Activated T-helper 1 cell treated with anti-CD3 and anti-CD28 coated beads, Interleukin-2, amount 50 U/mL, for 16 hours (primary cell): ENCODE measurements at places on chromosomes 5 and 9.
A peak's percentile ranks its signal among the peaks of the same experiment; 100 is the strongest.

DNA sequence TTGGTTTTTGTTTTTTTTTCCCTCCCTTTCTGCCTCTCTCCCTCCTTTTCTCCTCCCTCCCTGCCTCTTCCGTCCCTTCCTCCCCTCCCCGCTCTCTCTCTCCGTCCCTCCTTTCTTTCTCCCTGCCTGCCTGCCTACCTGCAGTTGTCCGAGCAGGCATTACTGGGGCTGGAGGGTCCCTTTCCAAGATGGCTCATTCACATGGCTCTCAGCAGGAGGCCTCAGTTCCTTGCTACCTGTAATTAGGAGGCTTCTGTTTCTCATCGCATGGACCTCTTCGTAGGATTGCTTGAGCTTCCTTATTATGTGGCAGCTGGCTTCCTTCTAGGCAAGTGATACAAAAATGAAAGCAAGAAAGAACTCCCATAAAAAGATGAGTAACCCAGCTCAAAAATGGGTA, 8.0 kb downstream of the RGS3 start:
- DNase-seq, result no peak

- no peak for DNase-seq
Observed at GRCh38 chr9:32863291-32863690, 80.0 kb downstream of the TMEM215 start.

GRCh38 chr5:18736051-18736398, 1101.8 kb downstream of the TAF11L14 start:
- no peak for DNase-seq

DNA sequence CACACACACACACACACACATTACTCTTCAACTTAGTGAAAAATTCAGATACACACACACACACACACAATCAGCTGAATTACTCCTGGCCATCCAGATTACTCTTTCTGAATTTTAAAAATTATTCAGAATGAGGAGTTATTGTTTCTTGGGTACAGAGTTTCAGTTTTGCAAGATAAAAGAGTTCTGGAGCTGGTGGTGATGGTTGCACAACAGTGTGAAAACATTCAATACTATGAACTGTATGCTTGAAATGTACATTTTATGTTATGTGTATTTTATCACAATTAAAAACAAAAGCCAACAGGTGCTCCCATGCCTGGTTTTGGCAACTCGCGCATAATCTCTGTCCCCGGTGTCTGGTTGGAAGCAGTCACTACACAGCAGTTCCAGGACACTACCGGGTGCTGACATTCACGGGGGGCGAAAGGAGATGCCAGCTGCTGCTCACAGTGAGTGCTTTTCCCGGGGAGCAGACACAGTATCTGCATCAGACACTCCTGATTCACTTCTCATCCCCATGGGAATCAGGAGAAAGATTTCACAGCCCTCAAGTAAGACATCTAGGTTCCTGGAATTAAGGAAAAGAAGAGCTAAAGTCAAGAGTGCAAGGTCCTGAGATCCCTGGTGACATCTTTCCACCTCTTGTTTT, 55.7 kb downstream of the LHFPL2 start:
- no peak for DNase-seq

- no peak for DNase-seq
Observed at GRCh38 chr5:1525624-1526189, 1.9 kb upstream of the LPCAT1 start.

- DNase-seq, result no peak
Observed at GRCh38 chr9:79573412-79573923, 1.7 kb downstream of the TLE4 start.

GRCh38 chr5:107698286-107698685, 27.5 kb upstream of the EFNA5 start:
- DNase-seq, result no peak

- DNase-seq, result no peak
Observed at GRCh38 chr5:140146523-140146842, 20.7 kb downstream of the IGIP start.

- DNase-seq, result no peak
Observed at GRCh38 chr9:73081979-73082657, 69.5 kb upstream of the ANXA1 start.

DNA sequence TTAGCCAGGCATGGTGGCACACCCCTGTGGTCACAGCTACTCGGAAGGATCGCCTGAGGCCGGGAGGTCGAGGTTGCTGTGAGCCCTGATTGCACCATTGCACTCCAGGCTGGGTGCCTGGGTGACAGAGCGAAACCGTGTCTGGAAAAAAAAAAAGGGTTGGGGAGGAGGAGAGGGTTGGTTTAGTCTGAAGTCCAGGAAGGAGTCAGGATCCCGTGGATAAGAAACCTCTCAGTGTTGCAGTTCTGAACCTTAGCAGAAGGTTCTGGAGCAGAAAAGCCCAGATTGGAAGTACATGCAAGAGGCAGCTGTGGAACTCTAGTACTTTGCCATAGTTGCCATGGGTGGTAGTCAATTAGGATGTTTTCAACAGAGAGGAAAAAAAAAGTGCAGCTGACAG, 125.2 kb upstream of the CPEB4 start:
- DNase-seq, result no peak

DNA sequence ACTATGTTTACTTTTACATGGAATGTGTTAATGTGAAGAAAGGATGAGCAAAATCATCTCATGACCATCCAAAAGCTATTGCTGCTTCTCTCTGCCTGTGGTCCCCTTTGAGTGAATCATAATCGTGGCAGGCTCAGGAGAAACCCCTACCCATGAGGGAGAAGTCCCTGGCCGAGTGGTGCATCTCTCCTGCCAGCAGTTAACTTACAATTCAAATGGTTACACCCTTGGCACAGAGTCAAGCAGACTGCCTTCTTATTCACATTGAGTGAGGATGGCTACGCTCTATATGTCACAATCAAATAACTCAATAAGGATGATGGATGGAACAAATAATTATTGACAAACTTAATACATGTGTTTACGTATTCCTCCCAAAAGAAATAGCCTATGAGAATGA, 179.1 kb downstream of the FGF1 start:
- DNase-seq, result no peak

- DNase-seq, result no peak
Observed at GRCh38 chr5:36502608-36503007, 103.8 kb upstream of the SLC1A3 start.

GRCh38 chr9:97889941-97890887, 32.1 kb downstream of the TRMO start:
- DNase-seq, result peak; percentile 50

DNA sequence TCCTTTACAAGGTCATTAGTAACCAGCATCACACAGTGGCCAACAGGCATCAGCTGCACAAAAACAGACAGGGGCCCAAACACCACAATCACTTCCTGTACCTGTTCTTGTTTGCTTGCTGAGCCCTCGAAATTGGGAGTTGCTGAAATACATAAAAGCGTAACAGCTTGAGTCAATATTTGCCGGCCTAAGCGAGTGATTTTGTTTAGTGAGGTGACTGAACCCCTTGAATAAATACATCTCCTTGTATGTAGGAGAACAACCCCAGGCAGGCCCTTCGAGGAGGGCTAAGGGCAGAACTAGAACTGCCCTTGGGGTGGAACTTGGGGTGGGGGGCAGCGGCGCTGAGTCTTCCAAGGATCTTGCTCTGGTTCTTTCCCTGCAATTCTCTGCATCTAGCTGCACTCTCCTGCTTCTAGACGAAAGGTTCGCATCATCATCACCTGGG, 502.5 kb downstream of the RASEF start:
- DNase-seq, result no peak

- no peak for DNase-seq
Observed at GRCh38 chr5:96763026-96763425, 44.7 kb downstream of the ERAP1 start.

DNA sequence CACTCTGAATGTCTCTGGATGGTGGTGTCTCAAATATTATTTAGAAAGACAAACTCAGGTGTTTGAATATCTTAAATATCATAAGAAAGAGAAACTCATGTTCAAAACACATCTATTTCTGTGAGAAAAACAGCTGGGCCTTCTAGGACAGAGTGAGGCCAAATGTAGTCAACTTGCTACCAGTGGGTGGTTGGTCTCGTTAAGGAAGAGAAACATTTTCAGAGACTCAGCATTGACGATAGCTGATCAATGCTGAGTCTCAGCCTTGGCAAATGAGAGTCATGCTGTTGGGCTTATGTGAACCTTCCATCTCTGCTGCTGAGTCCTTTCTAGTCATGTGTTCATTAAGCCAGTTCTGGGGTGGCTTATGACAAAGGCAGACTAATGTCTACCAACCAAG, 418.0 kb downstream of the CETN3 start:
- no peak for DNase-seq

DNA sequence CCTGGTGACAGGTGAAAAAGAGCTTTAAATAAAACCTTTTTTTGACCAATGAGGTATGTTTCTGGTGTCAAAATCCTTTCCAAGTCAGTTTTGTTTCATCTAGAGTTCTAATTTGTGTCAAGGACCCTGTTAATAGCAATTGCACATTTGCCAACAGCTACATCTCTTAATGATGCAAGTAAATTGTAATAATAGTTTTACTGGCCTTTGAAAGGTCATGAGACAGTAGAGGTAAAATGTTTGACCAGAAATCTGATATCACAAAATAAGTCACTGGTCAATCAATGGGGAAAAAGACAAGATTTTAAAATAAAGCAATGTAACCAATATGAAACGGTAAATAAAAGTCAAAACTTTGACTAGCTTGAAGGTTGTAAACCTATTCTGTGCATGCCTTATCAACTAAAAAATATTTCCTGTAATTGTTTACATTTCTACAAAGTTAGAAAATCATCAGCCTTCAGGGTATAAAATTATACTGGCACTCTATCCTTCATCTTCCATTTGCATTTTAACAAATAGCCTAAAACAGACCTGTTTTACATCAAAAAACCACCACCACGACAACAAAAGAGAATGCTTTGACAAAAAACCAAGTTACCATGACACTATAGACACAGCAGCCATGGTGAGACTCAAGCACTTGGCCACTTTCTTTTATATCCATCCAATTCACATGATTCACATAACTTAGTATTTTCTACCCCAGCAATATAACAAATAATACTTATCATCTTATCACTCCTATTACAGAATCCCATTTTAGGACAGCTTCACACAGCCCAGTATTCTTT, 3.0 kb downstream of the NADK2 start:
- no peak for DNase-seq

- DNase-seq, result no peak
Observed at GRCh38 chr5:178825444-178825843, 34.3 kb upstream of the ZNF354B start.

GRCh38 chr5:89377767-89378455, 494.9 kb upstream of the MEF2C start:
- DNase-seq, result no peak

GRCh38 chr5:12848709-12849108, 944.5 kb upstream of the CTNND2 start:
- DNase-seq, result no peak

DNA sequence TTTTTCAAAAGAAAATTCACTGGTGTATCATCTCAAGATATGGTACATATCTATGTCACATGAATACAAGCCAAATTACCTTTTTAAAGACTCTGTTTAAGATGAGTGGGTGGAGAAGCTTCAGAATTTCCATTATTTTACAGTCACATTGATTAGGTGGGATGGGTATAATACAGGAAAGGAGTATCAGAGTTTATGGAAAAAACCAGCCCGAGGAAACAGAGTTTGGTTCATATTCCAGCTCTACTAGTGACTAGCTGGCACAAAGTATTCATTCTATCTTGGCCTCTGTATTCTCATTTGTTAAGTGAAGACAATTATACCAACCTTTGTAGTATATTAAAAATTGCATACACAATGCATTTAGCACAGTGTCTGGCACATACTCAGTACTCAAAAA, 46.5 kb upstream of the CDK5RAP2 start:
- DNase-seq, result no peak

GRCh38 chr9:134215699-134216448, 51.5 kb upstream of the RNU6ATAC start:
- DNase-seq, result no peak

DNA sequence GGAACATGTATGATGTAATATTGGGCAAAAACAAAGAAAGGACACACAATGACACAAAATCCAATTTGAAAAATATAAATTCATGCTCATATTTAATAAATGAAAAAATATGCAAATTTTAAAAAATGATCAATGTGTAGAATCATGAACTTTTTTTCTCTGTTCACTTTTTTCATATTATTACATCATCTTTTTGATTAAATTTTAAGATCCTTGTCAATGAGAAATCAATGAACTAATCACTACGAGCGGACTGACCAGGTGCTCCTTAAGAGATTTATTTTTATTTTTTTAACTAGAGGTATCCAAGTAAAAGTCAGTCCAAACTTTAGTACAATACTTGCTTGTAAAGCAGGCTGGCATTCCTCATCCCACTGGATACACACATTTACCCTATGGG, 174.1 kb downstream of the CDK5RAP2 start:
- DNase-seq, result no peak

DNA sequence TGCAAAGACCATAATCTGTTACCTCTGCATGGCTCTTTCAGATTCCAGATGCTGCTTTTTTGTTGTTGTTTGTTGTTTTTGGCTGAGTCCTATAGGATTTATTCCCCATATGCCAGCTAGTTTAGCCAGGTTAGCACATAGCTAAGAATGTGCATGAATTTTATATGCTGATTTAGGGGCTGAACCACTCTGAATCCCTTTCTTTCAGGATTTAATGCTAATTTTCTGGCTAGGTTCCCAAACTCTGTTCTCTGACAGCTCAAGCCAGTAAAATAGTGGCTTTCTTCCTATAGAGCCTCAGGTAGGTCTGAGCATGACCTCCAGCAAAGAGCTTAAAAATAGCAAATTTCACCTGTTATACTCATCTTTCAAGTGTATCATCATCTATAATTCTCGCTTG, 521.4 kb downstream of the CAAP1 start:
- DNase-seq, result no peak

GRCh38 chr5:177427919-177428573, 1.6 kb downstream of the GRK6 start:
- no peak for DNase-seq

DNA sequence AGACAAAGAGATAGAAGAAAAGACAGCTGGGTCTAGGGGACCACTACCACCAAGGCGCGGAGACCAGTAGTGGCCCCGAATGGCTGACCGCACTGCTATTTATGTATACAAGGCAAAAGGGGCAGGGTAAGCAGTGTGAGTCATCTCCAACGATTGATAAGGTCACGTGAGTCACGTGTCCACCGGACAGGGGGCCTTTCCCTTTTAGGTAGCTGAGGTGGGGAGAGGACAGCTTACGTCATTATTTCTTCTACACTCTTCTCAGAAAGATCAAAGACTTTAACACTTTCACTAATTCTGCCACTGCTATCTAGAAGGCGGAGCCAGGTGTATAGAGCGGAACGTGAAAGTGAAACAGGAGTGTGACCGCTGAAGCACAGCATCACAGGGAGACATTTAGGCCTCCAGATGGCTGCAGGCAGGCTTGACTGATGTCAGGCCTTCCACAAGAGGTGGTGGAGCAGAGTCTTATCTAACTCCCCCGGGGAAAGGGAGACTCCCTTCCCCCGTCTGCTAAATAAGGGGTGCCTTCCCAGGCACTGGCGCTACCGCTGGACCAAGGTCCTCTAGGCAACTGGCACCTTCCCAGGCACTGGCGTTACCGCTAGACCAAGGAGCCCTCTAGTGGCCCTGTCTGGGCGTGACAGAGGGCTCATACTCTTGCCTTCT, 6.1 kb upstream of the PRR16 start:
- DNase-seq, result no peak
